GM12892 (cell line): ENCODE measurements at places on chromosomes 4 and X.

GRCh38 chrX:149982310-149982709, 44.0 kb upstream of the EOLA2 start:
- no peak for DNase-seq

DNA sequence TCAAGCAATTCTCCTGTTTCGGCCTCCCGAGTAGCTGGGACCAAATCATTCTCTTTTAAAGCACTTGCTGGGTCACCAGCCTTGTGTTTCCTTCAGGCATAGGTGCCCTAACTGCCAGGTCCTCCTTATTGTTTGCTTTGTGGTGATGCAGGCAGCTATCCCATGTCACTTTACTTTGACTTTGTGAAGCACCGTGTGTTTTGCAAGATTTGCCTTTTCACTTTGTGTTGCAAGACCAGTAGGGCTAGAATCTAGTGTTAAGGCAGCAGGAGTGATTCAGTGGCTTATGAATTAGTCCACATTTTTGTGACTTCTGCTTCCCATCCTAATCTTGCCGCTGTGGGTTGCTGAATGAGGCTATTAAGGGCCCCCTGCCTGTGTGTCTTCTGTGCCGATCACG, 20.2 kb downstream of the SYAP1 start:
- DNase-seq = no peak

- no peak for DNase-seq
These were observed 7.8 kb upstream of the RNF128 start for GRCh38 chrX:106718709-106719108.

DNA sequence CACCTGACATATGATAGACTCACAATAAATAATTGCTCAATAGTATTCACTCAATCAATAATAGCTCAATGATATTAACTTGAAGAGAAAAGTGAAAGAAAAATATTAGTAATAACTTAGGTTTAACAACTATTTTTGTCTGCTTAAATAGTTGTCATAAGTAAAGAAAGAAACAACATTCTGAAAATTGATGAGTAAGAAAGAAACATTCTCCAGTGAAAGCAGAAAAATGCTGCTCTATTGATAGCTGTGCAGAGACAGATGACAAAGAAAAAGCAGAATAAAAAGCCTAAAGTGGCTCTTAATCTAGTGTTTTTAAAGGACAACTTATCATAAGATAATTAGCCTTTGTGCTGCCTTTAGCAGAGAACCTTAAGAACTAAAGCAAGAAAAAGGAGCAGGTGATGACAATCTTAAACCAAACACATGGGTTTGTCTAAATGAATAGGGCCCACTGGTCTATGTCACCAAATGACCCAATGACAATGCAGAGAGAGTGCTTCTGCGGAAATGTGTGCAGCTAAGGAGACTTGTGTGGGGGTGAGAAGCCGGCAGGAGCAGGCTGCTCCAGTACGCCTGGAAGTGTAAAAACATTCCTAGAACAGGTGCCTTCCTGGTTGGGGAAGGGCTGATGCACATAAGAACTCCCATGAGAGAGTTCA, 13.2 kb downstream of the HS3ST1 start:
- no peak for DNase-seq

DNA sequence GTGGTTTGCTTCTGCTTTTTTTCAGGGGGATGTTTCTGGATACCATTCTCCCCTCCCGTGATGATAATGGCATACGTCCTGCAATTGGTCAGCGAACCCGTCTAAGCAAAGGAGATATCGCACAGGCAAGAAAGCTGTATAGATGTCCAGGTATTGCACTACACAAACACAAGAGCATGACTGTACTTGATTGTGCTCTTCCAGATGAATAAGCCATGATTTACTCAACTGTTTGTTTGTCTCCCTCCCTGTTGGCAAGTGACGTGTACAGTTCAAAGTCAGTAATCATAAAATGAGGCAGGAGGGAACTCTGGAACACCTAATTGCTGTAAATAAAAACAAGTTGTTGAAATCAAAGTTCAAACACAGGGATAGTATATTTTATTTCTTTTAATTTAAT, 141.4 kb downstream of the TLL1 start:
- DNase-seq = no peak

GRCh38 chr4:183823434-183823833, 81.7 kb upstream of the STOX2 start:
- DNase-seq = no peak

GRCh38 chrX:23729214-23729613, 13.9 kb downstream of the ACOT9 start:
- DNase-seq = no peak
